ENCODE measurements at places on chromosomes 5 and 9.

DNA sequence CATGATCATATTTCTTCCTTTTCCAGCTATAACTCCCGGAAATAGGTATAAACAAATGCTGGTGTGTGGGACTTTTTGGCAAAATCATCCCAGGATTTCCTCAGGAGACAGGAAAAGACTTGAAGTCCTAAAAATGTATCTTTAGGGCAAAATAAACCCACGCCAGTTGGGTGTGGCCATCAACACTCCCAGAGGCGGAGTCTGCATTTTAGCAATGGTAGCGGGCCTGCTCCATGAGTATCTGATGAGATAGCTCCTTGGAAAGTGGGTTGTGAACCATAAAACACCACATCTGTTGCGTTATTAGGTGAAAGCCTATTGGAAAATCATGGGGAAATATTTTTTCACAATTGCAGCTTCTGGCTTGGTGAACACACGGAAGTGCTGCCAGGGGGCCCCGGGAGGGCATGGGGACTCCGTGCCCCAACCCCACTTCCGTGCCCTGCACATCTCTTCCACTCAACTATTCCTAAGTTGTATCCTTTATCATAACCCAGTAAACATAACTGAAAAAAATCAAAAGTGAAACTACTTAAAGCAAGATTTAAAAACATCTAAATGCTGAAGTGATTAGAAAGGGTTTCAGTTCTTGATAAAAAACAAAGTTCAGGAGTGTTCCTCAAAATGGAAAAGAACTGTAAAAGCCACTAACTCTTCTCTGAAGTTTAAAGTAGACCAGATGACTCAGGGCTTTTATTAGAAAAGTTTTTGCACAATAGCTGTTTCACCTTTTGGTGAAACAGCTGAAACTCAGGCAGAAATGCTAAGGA is 111.2 kb downstream of the LRRC70 start:
- DNase-seq: no peak

DNA sequence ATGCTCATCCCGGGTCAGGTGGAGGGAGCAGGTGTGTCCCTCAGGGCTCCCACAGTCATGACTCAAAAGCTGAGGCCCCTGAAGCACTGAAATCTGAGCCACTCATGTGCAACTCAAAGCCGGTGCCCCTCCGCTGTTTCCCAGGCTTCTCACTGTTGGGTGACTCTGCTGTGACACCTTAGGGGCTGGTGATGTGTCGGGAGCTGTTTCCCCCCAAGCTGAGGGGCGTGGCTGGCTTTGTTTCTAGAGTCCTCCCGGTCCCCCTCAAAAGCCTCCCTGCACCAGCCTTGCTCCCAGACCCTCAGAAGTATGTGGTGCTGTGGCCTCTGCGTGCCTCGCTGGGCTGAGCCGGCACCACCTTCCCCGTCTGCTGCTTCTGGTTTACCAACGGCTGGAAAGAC is 39.7 kb downstream of the PLPP7 start:
- no peak for DNase-seq

DNA sequence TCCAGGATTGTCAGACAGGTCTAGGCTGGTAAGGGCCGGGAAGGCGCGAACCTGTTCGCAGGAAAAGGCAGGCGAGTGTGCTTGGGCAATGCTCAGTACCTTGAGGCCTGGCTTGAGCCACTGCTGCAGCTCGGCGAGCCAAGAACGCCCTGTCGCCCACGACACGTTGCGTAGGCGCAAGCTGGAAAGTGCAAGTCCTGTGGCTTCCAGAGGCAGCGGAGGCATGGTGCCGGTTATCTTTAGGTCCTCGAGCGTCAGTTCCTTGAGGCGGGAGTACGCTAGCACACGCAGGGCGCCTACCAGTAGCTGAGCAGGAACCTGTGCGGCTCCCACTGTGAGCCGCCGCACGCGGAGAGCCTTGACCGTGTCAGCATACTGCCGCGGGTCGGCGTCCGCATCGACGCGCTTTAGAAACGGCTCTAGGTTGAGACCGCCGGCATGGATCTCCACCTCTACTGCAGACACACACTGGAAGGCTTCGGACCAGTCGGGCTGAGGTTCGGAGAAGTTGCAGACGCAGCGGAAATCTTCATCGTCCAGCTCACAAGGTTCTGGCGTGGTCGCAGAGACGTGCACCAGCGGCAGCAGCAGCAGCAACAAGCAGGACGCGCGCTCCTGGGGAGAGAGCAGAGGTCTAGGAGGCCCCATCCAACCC is 482 bp downstream of the CD14 start:
- no peak for DNase-seq

DNA sequence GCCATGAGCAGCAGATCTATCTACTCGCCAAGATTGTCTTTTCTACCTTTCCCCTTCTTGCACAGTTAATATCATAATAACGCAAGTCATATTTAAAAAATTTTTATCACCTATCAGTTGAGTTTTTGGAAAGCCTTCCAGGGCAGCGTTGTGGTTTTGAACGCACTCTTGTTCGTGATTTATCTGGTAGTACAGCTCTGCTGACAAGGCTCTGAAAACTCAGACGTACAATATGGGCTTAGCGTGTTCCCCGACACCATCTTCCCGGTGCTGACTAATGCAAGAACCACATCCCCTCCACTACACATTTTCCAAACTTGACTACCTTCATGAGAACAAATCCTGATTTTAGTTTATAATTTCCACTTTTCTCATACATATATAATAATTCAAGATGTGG is 1.6 kb upstream of the NFIL3 start:
- DNase-seq: no peak

DNA sequence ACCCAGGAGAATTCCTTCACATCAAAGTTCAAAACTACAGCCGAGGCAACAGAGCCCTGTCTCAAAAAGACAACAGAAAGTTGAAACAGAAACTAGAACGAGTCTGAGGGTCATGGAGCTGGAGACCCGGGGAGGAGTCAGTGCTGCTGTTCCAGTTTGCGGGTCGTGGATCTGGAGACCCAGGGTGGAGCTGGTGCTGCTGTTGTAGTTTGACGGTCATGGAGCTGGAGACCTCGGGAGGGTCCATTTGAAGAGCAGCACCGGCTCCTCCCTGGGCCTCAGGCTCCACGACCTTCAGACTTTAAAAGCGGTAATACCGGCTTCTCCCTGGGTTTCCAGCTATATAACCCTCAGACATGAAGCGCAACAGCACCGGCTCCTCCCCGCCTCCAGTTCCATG is 13.0 kb upstream of the LCN15 start:
- DNase-seq: no peak

DNA sequence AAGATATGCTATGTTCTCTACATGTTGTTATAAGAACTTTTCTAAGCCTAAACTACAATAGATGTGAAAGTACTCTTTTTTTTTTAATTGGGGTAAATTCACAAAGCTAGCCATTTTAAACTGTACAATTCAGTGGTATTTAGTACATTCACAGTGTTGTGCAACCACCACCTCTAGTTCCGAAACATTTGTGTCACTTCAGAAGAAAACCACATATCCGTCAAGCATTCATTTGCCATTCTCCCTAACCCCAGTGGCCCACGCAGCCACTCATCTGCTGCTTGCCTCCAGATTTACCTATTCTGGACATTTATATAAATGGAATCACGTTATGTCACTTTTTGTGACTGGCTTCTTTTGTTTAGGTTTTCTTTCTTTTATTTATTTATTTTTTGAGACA is 43.1 kb downstream of the SPTAN1 start:
- no peak for DNase-seq

GRCh38 chr9:120761006-120761405 is 32.2 kb downstream of the FBXW2 start:
- DNase-seq: no peak

- DNase-seq: no peak
These were observed 118.2 kb downstream of the SSBP2 start for GRCh38 chr5:81632679-81633078.

- no peak for DNase-seq
These were observed 5.6 kb upstream of the IL7R start for GRCh38 chr5:35850967-35851680.

GRCh38 chr5:135377751-135378680 is 21.0 kb downstream of the MACROH2A1 start:
- no peak for DNase-seq

- DNase-seq: no peak
These were observed 128.8 kb upstream of the MAP3K1 start for GRCh38 chr5:56686337-56687195.

- no peak for DNase-seq
These were observed 962 bp upstream of the PKN3 start for GRCh38 chr9:128701227-128701854.

GRCh38 chr5:54212331-54212730 is 98.0 kb downstream of the ARL15 start:
- DNase-seq: no peak

- no peak for DNase-seq
These were observed 27.6 kb downstream of the DAP start for GRCh38 chr5:10733426-10733825.

DNA sequence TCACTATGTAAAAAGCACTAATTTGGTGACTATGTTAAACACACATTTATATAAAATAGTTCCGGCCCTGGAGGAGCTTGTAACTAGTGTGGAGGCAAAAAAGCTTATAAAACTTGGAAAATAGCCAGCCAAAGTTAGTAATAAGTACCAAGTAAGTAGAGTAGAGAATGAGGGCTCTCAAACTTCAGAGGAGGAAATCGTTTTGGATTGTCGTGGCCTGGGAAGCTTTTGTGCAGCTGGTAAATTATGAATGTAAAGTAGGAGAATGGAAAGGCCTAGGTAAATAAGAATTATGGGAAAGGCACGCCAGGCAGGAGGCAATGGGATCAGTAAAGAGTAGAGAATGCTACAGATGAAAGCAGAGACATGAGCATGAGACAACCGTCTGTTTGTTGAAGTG is 832.7 kb upstream of the ZNF608 start:
- DNase-seq: no peak

DNA sequence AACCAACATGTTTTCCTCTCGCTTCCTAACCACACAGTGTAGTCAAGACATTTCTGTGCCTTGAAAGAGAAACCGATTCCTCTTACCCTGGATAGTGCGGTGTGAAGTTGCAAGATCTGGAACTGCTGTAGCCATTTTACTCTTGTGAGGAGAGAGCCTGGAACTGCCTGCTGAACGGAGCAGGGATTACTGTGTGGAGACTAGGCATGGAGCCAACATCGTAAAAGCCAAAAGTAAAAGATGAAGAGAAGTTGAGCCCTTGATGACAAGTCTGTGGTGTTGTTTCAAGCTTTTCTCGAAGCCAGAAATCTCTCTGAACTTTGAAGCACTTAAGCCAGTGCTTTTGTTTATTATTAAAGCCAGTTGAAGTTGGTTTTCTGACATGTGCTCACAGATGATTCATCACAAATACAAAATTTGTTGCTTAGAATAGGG is 110.1 kb upstream of the GRIN3A start:
- DNase-seq: no peak

- DNase-seq: no peak
These were observed 125.4 kb downstream of the ATPSCKMT start for GRCh38 chr5:10124287-10124686.

GRCh38 chr5:1728846-1729245 is 70.8 kb downstream of the MRPL36 start:
- DNase-seq: no peak

DNA sequence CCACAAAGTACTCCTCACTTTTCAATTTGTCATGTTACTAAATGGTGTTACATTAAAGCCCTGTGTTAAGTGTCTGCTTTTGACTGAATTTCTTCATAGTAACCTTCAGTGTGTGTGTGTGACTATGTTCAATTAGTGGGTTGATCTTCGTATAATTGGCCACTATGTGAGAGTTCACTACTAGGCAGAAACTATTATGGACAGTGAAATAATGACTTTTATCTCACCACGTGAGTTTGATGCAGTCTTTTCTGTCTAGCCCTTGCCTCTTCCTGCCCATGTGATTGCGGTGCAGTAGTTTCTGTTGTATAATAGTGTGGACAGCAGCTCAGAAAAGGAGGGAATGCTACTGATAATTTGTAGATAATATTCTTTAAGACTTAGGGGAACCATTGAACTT is 1.8 kb upstream of the MAML1 start:
- no peak for DNase-seq

DNA sequence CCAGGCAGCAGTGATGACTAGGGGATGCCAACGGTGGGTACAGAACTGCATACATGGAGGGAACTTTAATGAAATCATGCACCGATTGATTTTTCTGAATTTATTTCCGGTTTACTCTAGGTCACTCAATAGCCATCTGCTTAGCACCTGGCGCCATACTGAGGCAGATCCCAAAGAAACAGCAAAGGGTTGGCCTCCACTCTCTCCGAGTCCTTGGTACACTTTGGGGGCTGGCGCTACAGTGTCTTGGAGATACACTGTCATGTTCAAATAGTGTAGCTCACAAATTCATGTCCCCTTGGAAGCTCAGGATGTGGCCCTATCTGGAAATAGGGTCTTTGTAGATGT is 116.3 kb downstream of the BOD1 start:
- DNase-seq: no peak

GRCh38 chr9:133602277-133602676 is 6.9 kb downstream of the FAM163B start:
- DNase-seq: no peak

GRCh38 chr5:68381060-68381459 is 165.5 kb downstream of the PIK3R1 start:
- DNase-seq: no peak

GRCh38 chr5:58490402-58491050 is 709 bp upstream of the GAPT start:
- DNase-seq: no peak

GRCh38 chr5:139634541-139634940 is 13.6 kb upstream of the CXXC5 start:
- DNase-seq: no peak

GRCh38 chr9:134172198-134173126 is 8.1 kb upstream of the RNU6ATAC start:
- DNase-seq: no peak

GRCh38 chr9:97367729-97368128 is 44.2 kb upstream of the TDRD7 start:
- DNase-seq: no peak

GRCh38 chr5:100855937-100856430 is 47.1 kb downstream of the ST8SIA4 start:
- no peak for DNase-seq

DNA sequence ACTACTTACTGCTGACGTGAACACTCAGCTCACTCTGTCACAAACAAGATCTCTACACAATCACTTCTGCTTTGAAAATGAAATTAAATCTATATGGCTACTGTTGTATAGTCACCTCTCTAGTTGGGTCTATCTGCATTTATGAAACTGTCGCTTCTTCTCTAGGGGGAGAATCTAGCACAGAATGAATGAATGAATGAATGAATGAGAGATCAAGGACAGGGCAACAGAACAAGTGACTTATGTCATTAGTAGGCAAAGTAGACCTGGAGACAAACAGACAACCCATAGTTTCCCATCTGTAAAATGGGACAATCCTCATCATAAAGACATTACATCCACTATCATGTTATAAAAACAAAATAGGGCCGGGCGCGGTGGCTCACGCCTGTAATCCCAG is 13.4 kb downstream of the PTCH1 start:
- no peak for DNase-seq

DNA sequence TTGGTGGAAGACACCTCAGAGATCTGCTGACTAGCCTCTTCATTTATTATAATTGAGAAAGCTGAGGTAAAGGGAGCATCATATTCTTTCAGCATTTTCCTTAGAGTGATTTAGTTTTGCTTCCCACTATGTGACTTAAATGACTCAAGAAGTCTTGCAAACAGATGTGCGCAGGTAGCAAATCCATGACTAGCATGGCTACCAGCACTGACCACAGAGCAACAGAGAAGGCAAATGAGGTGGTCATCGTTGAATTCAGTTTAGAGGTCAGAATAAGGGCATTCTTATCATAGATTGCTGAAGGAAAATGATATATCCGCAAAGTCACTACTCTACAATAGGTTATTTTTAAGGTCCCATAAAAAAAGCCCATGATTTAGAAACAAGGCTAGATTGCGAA is 162.2 kb downstream of the PIK3R1 start:
- no peak for DNase-seq
